ENCODE measurements at places on chromosomes 2 and 18.

DNA sequence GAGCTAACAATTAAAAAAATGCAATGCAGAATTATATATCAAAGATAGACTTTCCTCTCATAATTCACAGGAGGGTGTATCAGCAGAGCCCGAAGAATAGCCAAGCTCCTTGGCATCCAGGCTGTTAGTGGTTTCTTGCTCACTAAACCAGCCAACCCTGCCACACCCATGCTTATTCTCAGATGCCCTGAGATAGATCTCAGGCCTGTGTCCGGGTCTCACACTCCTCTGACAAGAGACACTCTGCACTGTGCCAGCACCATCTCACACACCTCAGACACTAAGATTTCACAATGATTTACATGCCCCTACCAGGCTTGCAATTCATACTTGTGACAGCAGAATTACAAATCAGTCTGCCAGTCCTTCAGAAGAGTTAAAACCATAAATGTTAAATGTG is 64.5 kb downstream of the OSBPL1A start:
- no peak for DNase-seq

GRCh38 chr2:121173112-121173511 is 111.9 kb downstream of the TFCP2L1 start:
- DNase-seq = no peak

DNA sequence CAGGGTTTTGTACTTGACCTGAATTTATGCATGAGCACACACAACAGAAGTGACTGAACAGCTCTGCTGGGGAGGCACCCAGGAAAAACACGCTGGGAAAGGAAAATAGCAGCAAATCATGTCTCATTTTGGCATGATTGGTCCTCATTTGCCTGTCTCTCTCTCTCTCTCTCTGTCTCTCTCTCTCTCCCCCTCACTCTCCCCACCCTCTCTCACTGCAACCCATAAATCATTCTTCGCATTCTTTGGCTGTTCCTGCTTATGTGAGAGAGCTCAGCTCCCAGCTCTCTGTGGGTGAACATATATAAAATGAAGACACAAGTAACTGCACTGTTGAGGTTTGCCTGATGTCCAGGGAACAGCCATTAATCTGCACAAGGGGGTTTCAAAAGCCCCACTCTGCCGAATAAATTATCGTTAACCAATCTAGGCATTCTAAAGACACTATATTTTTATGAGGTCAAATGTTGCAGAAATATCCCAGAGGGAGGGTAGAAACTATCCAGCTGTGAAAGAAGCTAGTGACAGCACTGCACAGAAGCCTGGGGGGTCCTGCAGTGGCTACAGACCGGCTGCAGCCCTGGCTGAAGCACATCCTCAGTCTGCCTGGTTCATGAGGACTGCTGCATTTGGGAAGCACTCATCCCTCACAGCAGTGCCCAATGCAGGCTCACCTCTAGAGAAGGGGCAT is 260.3 kb downstream of the AFF3 start:
- DNase-seq = peak; percentile 98

DNA sequence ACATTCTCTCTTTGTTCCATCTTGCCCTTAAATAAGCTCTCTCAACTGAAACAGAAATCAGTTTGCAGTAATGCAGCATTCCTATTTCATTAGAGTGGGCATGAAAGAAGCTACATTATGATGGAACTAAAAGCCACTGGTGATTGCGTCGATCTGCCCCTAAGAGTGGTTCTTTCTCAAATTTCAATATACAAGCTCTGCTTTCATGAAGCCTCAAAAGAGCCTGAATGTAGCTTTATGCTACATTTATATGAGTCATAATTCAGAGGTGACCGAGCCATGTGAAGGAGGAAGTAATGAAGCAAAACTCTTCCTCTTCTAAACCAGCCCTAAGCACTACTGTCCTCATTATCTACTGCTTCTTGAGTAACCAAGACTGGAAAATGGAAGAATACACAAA is 64.8 kb upstream of the CYTIP start:
- no peak for DNase-seq

DNA sequence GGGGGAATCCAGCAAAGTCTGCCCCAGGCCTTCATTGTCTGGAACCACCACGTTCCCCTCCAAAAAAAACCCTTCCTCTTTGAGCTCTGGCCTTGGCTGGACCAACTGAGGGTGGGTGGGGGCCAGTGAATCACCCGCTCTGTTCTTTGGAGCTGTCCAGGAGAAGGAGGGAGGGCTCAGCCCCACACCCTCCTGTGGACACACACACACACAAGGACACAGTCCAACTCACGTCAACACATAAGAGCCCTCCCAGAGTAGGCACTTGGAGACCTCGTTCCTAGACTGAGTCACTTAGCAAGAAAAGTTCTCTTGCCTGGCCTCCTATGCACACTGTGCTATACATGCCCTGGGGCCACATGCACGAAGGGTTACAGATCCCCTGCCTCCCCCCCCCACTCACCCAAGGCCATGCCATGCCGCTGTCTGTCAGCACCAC is 1.2 kb upstream of the TNS1 start:
- peak; percentile 95 for DNase-seq

GRCh38 chr18:23619388-23619881 is 33.1 kb upstream of the NPC1 start:
- peak; percentile 14 for DNase-seq

- DNase-seq = no peak
Measured at GRCh38 chr2:38074058-38074763, 1.7 kb downstream of the CYP1B1 start.

- no peak for DNase-seq
Measured at GRCh38 chr18:10029711-10030110, 115.9 kb downstream of the VAPA start.

GRCh38 chr2:54380670-54381069 is 75.5 kb upstream of the SPTBN1 start:
- no peak for DNase-seq

DNA sequence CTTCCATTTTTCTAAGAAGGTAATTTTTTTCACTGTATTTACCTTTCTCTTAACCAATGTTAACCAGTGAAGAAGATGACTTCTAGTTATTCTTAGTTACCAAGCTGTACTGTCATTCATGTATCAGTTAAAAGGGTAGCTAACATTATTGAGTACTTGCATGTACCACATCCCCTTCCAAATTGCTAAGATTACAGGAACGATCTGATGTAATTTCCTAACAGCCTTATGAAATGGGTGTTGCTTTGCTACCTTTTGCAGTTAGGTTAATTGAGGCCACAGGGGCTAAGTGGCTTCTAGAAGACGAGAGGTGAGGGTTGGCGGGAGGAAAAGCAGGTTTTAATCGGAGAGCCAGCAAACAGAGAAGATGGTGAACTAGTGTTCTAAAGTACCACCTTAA is 1.8 kb upstream of the SULT6B1 start:
- DNase-seq = no peak

- DNase-seq = no peak
Measured at GRCh38 chr18:45712061-45712460, 11.9 kb upstream of the SLC14A1 start.

DNA sequence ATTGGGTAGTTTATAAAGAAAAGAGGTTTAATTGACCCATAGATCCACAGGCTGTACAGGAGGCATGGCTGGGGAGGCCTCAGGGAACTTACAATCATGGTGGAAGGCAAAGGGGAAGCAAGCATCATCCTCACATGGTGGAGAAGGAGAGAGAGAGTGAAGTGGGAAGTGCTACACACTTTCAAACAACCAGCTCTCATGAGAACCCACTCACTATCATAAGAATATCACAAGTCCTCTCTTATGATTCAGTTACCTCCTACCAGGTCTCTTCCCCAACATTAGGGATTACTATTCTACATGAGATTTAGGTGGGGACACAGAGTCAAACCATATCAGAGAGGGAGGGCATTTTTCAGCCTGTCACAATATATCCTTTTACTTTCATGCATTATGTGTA is 22.7 kb upstream of the DOCK10 start:
- DNase-seq = no peak

DNA sequence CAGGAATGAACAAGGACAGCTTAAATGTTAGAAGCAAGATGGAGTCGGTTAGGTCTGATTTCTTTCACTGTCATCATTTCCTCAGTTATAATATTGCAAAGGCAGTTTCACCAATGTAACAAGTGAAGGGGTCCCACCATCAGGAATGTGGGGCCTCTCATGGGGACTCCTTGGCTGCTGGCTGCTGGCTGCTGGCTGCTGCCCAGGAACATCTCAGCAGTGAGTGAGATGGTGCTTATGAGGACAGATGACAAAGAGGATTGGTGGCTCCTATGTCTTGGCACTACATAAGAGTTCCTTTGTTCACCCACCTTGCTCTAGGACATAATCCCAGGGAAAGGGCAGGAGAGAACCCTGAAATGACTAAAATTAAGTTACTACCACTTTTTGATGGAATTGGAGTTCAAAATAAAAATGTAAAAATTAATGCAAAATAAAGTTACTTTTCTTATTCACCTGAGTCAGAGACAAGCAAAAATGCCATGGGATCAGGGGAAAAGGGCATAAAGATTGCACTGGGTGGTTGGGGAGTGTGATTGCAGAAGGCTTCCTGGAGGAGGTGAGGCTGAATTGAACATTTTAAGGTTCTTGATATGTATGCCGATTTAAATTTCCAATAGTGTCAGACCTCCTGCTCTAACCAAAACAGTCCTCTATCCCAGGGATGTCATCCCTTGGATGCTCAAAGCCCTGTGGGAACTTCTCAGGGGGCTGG is 23.4 kb downstream of the TMEM177 start:
- no peak for DNase-seq

- no peak for DNase-seq
Measured at GRCh38 chr2:197157879-197158537, 152.6 kb downstream of the ANKRD44 start.

GRCh38 chr18:59799383-59800015 is 100.3 kb upstream of the PMAIP1 start:
- no peak for DNase-seq

DNA sequence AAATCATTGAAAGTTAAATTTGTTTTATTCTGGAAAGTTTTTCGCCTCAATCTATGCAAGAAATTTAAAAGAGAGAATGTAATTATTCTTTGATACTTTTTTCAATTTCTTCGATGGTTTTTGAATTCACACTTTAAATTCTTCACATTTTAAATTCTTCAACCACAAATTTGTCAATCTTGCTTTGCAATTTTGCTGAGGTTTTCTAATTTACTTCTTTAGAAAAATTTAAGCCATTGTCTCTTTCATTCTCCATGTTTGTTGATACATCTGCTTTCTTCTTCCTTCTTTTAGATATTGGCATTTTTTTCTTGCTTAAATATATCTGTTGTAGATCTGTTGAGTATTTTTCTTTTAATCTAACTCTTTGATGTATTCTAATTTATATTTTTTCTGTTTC is 301.9 kb upstream of the DSEL start:
- no peak for DNase-seq

GRCh38 chr2:2230433-2230817 is 100.7 kb downstream of the MYT1L start:
- DNase-seq = no peak

Measured in fibroblast of skin of back (primary cell).